ENCODE measurements at places on chromosomes 1 and 21.

GRCh38 chr21:33668620-33669019, 26.3 kb downstream of the ITSN1 start:
- DNase-seq: no peak

DNA sequence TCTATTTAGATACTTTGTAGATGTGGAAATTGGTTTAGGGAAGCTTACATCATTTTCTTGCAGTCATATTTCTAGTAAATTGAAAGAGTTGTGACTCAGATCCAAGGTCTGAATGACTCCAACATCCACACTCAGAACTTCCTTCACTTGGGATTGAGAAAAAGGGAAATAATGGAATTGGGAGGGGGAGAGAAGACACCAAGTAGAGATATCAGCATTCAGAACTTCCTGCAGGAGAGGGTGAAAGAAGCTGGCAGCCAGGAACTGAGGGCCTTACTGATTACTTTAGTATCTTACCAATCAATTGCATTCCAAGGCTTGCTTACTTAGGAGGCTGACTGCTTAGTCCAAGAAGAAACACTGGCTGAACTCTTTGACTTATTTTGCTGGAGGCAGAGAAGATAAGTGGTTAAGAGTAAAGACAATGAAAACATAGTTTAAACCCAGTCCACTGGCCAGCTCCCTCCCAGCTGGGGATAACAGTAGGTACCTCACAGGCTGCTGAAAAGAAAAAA, 21.7 kb downstream of the APP start:
- no peak for DNase-seq

GRCh38 chr1:236718328-236718727, 32.0 kb downstream of the ACTN2 start:
- DNase-seq: no peak

DNA sequence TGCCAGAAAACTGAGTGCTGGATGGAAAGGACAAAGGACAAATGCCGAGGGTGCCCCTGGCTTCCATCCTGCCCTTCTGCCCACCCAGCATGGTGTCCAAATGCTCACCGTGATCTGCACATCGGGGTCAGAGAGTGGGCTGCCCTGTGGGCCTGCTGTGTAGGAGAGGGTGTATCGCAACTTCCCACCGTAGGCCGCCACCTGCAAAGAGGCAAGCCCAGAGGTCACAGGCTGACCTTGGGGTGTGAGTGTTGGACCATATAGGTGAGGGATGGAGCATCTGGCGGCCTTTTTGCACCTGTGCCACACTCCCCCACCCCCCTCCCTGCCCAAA, 53.5 kb downstream of the LDLRAD2 start:
- no peak for DNase-seq

- no peak for DNase-seq
These were observed 456 bp upstream of the SMYD2 start for GRCh38 chr1:214280386-214281020.

DNA sequence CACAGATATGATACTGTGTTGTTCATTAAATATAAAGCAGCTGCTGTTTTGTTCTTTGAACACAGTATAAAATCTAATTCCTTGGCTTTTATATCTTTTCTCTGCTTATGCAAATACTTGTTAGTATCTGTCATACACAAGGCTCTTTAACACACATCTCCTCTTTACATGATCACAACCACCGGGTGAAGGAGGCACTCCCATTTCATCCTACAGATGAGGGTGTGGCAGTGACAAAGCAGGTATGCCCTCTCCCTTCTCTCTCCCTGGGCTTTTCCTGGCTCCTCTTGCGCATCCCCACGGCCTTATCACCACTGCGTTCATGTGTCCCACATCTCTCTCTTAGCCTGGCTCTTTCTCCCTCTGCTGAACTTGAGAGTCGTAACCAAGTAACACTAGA, 38.2 kb downstream of the JUN start:
- no peak for DNase-seq

DNA sequence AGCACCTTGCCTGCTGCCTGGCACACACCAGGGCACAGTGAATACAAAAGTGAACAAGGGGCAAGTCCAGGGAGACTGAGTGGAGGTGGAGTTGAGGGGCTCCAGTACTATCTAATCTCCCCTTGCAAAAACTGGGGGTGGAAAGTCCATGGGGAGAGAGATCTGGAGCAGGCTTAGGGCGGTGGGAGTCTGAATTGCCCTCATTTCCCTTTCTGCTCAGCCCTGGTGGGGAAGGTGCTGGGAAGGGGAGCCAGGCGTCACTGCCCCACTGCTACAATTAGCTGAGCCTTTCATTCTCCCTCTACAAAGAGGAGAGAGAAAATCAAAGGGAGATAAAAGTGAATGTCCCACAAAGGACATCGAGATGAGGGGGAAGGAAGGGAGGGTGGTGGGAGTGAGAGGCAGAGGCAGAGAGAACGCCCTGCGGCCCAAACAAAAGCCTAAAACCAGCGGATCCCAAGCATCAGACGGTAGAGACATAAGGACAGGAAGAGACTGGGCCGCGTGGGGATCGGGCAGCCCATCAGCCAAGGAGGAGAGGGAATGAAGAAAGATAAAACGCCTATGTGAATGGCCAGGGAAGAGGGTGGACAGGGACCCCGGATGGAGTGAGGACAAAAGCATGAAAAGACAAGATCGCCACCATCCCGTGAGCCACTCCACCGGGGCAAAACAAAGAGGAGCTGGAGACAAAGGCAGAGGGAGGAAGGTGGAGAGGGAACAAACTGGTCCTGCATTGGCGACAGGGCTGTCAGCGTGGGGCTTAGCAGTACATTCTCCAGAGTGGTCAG, 46.8 kb upstream of the SOX13 start:
- no peak for DNase-seq

GRCh38 chr1:31575369-31576140, 760 bp upstream of the TINAGL1 start:
- DNase-seq: no peak

- DNase-seq: no peak
These were observed 61.1 kb upstream of the ACOT11 start for GRCh38 chr1:54486907-54487306.

- no peak for DNase-seq
These were observed 41.2 kb downstream of the LMO4 start for GRCh38 chr1:87369736-87370478.

GRCh38 chr1:42153624-42154023, 414 bp downstream of the GUCA2B start:
- no peak for DNase-seq

DNA sequence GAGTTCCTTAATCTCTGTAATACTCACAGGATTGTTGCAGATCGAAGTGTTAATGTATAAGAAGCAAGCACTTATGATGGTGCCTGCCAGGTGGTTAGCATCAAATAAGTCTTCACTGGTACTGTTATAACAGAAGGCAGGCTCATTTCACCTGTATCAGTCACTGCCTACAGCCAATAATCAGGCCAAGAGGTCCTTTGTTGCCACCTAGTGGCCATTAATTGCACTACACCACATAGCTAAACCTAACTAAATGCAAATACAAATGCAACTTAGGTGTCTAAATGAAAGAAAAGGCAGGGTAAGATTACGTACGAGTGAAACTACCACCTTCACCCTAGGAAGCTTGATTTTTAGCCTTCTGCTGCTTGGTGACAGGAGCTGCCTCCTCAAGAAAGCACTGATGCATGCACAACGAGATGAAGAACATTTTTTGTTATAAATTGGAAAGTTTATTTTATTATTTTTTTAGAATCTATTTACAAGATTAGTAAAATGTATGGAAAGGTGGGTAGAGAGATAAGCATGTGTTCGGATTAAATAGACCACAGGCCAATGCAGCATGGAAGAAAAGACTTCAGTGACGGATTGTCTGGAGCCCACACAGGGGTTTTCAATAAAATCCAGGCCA, 334.8 kb upstream of the CAMK1G start:
- DNase-seq: peak; percentile 29

GRCh38 chr1:70025846-70026245, 179.5 kb downstream of the LRRC40 start:
- DNase-seq: no peak

DNA sequence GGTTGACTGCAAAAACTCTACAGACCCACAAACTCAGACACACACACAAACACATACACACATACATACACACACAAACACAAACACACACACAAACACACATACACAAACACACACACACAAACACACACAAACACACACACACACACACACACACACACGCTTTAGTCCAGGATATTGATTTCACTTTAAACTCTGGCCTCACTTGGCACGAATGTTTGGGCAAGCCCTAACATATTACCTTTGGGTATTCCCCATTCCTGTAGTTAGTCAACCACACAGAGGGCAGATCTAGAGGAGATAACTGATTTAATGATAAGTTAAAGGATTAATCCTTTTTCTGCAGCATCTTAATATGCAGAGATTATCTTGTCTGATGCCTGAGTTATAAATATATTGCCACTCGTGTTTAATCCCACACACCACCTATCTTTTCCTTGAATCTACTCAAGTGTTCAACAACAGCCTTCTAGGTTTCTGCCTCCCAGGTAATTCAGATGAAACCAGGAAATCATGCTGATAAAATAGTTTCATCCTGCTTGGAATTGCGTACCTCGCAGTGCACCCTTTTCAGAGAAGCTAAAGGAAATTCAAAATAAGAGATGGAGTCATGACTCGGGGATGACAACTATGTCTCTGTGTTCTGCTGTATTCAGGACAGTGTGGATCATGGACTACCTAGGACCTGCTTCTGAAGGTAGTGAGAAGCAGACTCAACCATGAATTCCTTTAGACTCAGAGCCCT, 14.5 kb upstream of the RUNX1 start:
- DNase-seq: no peak

- no peak for DNase-seq
These were observed 40.0 kb upstream of the CITED4 start for GRCh38 chr1:40901886-40902852.

DNA sequence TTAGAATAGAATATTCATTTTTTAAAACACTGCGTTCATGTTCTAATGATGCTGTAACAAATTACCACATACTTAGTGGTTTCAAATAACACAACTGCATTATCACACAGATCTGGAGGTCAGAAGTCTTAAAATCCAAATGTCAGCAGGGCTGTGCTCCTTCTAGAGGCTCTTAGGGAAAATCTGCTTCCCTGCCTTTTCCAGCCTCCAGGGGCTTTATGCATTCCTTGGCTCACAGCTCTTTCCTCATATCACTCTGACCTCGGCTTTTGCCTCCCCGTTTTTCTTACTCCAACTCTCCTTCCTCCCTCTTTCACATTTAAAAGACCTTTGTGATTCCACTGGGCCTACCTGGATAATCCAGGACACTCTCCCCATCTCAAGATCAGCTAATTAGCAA, 18.6 kb upstream of the FMN2 start:
- no peak for DNase-seq
